ENCODE measurements at places on chromosomes 1 and 21.

GRCh38 chr1:158686111-158687009 is at the start of gene SPTA1:
SPTA1 (minus strand) TSS chr1:158686715; CDS start chr1:158686517, 198 bp downstream.
- DNase-seq = no peak

GRCh38 chr1:10898921-10899320 is 102.5 kb upstream of the CASZ1 start:
- no peak for DNase-seq

GRCh38 chr1:147585640-147586383 is 44.5 kb downstream of the BCL9 start:
- no peak for DNase-seq

DNA sequence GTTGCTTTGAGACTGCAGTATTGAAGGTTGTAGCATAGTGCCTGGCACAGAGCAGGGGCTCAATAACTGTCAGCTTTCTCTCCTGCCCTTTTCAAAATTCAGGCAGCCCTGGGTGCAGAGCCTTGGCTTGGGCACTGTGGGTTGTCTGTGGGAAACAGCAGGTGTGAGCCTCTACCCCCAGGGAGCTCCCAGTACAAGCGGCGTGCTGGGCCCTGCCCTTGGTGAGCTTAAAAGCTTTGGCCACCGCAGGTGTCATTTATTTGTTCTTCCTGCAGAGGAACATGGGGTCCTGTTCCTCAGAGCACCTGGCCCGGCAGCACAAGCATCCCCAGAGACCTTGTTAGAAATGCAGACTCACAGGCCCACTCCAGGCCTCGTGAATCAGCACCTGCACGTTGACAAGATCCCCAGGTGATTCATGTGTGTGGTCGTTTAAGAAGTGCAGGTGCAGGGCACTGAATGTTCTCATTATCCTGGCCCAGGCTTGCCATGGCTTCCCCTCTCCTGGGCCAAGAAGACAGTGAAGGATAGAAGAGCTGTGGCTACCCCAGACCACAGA is 29.9 kb upstream of the IGSF21 start:
- no peak for DNase-seq

DNA sequence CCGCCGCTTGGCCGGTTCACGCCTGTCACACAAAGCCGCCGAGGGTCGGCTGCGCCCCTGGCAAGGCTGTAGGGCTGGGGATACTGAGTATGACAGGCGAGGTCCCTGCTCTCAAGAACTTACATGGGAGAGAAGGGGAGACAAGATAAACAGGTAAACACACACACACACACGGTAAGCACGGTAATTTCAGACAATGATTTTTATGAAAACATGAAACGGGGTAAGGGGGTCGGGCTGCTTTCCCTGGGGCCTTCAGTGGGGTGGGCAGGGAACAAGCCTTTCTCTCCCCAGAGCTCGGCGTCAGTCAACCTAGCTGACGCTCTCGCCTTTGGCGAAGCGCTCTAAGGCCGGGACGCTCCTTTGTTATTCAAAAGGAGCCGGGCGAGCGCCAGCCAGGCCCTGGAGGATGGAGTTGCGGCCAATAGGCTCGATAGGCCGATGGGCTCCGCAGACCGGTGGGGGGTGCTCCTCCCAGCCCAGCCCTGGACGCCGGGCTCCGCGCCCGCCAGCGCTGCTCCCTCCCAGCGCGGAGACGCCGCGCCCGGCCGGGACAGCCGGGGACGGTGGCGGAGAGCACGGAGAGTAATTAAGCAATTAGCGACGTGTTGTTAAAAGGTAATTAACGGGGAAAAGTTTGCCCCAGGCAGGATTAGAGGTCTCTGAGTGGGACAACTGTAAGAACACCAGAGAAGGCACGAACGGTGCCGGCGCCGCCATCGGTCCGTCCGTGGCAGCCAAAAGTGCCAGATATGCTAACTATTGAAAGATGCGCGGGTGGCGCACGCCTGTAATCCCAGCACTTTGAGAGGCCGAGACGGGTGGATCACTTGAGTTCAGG is 950 bp upstream of the INKA2 start:
- no peak for DNase-seq

DNA sequence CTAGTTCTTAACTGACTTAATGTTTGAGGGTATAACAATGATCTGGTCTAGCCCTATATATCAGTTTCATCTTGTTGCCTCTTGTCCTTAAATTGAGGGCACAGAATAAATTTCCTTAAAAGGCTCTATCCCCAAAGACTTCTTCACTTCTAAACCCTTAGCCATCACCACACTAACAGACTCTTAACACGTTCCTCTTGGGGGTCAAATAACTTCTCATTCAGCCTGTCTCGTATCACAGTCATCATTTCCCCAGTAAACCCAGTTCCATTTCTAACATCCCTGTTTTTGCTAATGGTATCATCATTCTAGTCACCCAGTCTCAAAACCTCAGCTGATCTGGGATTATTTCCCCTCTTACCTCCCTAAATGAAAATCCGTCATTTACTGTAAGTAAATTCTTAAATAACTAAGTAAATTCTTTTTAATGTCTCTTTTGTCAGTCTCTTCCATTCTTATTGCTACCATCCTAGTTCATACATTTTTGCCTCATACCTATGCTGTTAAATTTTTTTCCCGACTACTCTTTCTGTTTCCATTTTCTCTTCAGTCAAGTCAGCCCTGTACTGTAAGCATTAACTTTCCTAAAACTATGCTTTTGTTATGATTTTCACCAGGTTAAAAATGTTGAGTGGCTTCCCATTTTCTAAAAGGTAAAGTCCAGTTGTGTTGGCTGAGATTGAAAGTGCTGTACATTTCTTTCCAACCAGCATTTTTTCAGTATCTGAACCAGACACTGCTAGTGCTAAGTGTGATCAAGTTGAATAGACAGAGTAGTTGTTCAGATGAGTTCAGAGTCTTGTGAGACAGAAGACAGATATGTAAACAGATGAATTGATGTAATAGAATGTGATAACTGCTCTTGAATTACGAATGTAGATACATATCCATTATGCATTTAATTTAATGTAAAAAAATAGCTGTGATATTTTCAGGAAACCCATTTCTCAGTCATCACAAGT is 6.9 kb downstream of the CTTNBP2NL start:
- no peak for DNase-seq

- DNase-seq = no peak
Measured at GRCh38 chr21:46154155-46154954, 1.0 kb downstream of the FTCD start.

- DNase-seq = no peak
Measured at GRCh38 chr1:17922833-17923232, 167.7 kb downstream of the ACTL8 start.

DNA sequence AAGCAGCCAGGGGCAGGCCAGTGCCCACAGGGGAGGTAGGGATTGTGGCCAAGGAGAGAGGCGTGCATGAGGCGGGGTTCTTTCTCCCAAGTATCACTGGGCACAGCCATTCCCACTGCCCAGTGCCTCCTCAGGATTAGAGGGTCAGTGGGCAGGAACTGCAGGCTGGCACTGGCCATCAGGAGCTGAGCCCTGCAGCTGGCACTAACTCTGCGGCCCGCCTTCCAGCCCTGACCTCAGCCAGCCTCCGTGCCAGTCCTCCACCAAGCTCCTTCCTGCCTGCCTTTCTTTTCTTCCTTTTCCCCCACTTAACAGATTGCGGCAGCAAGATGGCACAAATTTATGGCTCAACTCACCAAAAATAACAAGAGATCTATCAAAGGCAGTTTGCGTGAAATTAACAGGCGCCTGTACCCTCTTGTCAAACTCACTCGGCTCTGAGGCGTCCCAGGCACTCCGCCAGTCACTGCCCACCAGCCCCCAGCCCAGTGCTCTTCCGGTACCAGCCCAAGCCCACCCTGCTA is 11.1 kb downstream of the ADGRB2 start:
- no peak for DNase-seq

- no peak for DNase-seq
Measured at GRCh38 chr1:192626366-192627179, 9.4 kb upstream of the RGS13 start.

- no peak for DNase-seq
Measured at GRCh38 chr1:179146911-179147310, 65.0 kb downstream of the TOR3A start.

GRCh38 chr1:156257711-156258110 is 9.9 kb upstream of the PAQR6 start:
- no peak for DNase-seq

- no peak for DNase-seq
Measured at GRCh38 chr21:28793043-28793442, 199.6 kb downstream of the LTN1 start.

DNA sequence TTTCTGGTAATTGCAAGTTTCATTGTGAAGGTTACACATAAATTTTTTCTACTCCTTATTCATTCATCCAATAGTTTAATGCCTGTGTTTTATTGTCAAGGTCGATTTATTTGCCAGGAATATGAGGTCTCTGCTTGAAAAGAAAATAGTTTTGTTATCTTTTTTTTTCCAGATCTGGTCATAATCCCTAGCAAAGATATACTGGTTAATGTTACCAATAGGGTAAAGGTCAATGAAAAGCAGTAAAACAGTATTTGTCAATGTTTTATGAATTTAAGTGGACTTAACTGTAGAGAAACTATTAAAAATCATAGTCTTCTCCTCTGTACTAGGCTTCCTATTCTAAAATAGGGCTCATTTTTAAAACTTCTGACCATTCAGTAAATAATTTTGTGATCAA is 8.1 kb upstream of the FMO3 start:
- no peak for DNase-seq

DNA sequence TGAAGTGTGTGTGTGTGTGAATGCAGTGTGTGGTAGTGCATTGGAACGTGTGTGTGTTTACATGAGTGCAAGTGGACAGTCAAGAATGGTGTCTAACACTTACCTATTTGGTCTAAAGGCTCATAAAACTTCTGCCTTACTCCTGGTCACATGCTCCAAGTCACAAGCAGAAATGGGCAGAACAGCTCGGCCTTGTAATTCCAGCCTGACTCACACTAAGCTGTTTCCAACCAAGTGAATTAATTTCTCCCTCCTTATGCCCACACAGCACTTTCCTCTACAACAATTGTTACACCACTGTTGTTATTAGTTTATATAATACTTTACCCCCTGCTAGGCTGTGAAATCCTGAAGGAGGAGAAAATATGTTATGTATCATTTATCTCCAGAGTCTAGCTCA is 43.8 kb downstream of the DDR2 start:
- DNase-seq = no peak

- no peak for DNase-seq
Measured at GRCh38 chr1:14957375-14958098, 196.0 kb upstream of the TMEM51 start.
